ENCODE measurements at places on chromosomes 6 and 20.

- no peak for DNase-seq
These were observed 272.2 kb upstream of the FOXQ1 start for GRCh38 chr6:1039746-1040145.

GRCh38 chr6:46407246-46407645 lies 84.0 kb downstream of the RCAN2 start:
- DNase-seq, result no peak

DNA sequence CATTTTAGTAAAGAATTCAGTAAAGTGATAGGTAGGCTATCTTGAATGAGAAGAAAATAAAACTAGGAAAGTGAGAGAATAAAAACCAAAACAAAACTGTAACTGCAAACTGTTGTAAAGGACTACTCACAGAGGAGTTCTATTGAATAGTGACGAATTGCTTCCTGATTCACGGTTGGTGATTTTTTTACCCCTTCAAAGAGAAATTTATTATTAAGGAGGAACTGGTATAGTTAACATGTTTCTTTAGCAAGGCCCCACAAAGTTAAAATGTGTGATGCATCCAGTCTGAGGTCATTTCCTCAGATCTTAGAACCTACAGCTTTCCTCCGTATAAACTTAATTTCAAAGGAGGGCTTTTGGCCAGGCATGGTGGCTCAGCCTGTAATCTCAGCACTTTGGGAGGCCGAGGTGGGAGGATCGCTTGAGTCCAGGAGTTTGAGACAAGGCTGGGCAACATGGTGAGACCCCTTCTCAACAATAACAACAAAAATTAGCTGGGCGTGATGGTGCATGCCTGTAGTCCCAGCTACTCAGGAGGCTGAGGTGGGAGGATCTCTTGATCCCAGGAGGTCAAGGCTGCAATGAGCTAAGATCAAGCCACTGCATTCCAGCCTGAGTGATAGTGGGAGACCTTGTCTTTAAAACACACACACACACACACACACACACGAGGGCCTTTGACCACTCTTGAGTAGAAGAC lies 8.3 kb downstream of the PRDM1 start:
- DNase-seq, result no peak

DNA sequence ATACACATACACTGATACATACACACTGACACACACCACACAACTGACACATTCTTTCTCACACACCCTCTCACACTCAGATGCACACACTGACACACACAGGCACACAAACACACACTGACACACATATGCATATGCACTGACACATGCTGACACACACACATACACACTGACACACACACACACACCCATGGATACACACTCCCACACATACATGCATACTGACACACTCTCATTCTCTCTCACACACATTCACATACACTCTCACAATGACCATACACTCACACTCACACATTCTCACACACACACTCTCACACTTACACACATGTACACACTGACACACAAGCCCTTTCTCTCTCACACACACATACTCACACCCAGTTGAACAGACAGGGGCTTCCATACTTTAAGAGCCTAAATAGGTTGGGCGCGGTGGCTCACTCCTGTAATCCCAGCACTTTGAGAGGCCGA lies 236.4 kb downstream of the LRFN2 start:
- no peak for DNase-seq

DNA sequence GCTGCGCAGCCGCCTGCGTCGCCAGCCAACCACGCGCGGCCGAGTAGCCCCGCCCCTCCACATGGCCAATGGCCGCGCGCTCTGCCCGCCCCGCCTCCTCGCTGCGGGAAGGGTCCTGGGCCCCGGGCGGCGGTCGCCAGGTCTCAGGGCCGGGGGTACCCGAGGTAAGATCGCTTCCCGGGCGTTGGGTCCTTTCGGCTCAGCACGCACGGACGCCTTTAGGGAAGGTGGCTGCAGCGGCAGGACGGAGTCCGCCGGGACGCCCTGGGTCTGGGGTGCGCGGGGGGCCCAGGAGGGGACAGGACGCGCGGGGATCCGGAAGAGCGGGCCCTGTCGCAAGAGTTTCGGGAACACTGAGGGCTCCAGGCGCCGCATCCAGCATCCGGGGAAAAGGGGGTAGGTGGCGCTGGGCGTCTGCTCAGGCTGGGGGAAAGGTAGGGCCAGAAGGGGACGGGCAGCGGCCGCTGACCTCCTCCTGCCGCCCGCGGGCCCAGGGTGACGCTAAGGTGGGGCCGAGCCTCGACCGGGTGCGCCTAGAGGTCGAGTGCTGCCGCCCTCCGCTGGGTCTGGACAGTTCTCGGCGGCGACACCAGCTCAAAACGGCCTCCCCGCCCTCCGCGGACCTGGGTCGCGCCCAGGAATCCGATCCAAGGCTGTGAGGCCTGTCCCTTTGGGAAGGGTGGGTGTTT lies at the start of gene MAVS:
Gene MAVS, plus strand, starts transcription at position 95 of the 689 bp plus-strand sequence. CDS start 7,791 bp downstream, outside the sequence.
- peak; percentile 69 for DNase-seq

GRCh38 chr20:47524015-47524784 lies 22.5 kb downstream of the NCOA3 start:
- DNase-seq, result no peak

- no peak for DNase-seq
These were observed 19.3 kb downstream of the ABCF1 start for GRCh38 chr6:30590509-30590908.

- no peak for DNase-seq
These were observed 44.0 kb downstream of the TOX2 start for GRCh38 chr20:43958626-43959025.

DNA sequence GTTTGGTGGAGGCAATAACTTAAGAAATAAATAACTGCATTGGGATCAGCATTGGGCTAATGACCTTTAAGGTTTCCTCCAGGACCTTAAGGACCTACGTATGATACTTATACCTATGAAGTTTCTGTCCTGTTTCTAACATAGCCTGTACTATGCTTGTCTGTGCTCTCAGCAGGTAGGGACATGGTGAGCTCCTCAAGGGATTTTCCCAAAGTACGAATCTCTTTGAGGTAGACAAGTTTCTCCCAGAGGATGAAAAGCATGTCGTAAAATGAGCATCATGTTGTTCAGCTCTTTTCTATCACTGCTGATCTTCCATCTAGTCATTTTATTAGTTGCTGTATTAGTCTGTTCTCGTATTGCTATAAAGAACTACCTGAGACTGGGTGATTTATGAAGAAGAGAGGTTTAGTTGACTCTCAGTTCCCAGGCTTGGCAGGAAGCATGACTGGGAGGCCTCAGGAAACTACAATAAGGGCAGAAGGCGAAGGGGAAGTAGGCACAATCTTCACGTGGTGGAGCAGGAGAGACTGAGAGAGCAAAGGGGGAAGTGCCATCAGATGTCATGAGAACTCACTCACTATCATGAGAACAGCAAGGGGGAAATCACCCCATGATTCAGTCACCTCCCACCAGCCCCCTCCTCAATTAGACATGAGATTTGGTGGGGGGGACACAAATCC lies 77.8 kb upstream of the TGM3 start:
- peak; percentile 28 for DNase-seq

- no peak for DNase-seq
These were observed 3.9 kb upstream of the MRGBP start for GRCh38 chr20:62792182-62792939.

GRCh38 chr6:137489046-137490005 lies 4.9 kb downstream of the OLIG3 start:
- DNase-seq, result no peak

DNA sequence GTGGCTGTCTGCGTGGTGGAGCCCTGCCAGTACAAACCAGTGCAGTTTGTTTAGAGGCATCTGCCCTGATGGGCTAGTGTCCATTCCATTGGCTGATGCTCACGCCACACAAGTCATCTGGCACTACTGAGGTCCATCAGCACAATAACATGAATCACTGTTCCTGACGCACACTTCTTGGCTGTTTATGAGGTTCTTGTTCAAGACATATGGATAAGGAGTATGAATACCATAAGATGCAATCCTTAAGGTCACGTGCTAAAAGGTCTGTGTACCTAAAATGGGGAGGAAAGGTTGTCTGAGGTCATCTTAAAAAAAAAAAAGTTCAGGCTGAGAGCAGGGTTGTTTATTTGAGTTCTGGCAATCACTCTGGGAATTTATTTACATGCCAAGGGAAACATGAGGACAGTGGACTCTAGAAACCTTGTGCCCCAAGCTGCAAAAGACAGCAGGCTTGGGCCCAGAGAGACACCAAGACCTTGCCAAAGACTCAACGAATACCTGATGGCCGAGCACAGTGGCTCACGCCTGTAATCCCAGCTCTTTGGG lies 54.1 kb upstream of the SHLD1 start:
- no peak for DNase-seq

GRCh38 chr6:38573801-38574395 lies 65.8 kb downstream of the BTBD9 start:
- DNase-seq, result no peak

- no peak for DNase-seq
These were observed 50.7 kb downstream of the DSTN start for GRCh38 chr20:17620371-17621228.

GRCh38 chr6:161161889-161162624 lies 111.8 kb downstream of the AGPAT4 start:
- DNase-seq, result no peak

GRCh38 chr20:48286601-48287000 lies 501.3 kb upstream of the SULF2 start:
- no peak for DNase-seq

DNA sequence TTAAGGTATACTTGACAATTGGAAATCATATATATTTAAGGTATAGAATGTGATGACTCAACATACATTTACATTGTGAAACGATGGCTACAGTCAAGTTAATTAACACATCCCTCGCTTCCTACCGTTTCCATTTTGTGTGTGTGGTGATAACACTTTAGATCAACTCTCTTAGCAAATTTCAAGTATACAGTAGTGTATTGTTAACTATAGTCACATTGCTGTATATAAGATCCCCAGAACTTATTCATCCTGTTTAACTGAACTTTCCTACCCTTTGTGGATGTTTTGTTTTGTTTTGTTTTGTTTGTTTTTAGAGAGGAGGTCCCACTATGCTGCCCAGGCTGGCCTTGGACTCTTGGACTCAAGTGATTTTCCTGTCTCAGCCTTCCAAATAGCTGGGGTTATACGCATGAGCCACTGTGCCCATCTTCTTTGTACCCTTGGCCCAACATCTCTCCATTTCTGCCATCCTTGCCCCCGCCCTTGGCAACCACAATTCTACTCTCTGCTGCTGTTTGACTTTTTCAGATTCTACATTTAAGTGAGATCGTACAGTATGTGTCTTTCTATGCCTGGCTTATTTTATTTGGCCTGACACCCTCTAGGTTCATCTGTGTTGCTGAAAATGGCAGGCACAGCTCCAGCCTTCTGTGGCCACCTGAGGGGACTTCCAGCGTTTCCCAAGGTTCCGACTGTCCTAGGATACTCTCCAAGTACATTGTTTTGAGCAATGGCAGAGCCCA lies 90.5 kb upstream of the SNX9 start:
- no peak for DNase-seq

GRCh38 chr6:134436281-134436815 lies 118.4 kb upstream of the SGK1 start:
- peak; percentile 48 for DNase-seq

GRCh38 chr6:71460933-71461332 lies 172.3 kb downstream of the OGFRL1 start:
- no peak for DNase-seq

GRCh38 chr6:68226460-68226859 lies 408.6 kb upstream of the ADGRB3 start:
- no peak for DNase-seq

GRCh38 chr6:72861935-72862432 lies 240.1 kb downstream of the KCNQ5 start:
- no peak for DNase-seq

- no peak for DNase-seq
These were observed 12.8 kb downstream of the HMGCLL1 start for GRCh38 chr6:55566036-55566710.

GRCh38 chr6:37638414-37639341 lies 59.0 kb downstream of the MDGA1 start:
- DNase-seq, result no peak

GRCh38 chr6:155188707-155189496 lies 74.9 kb upstream of the CLDN20 start:
- no peak for DNase-seq

- no peak for DNase-seq
These were observed 79.7 kb downstream of the SYNJ2 start for GRCh38 chr6:158061361-158061708.

GRCh38 chr6:96537726-96538125 lies 16.1 kb downstream of the UFL1 start:
- no peak for DNase-seq

GRCh38 chr20:10519361-10520046 lies 84.4 kb downstream of the SLX4IP start:
- no peak for DNase-seq

DNA sequence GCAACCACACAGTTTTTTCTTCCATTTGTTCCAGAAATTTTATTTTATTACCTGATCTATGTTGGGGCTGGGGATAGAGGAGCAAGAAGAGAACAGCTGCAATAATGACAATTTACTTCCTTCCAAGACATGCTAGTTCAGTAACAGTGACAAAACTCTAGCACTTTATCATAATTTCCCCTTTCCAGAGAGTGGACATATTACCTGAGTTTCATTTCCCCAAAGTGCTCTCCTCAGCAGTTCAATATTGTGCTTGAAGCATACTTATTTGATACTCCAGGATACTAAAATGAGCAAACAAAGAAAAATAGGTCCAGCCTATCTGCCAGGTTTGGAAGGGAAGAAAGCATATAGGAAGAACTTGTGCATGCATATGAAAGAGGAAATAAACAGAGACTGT lies 157.7 kb downstream of the ID4 start:
- DNase-seq, result no peak

- DNase-seq, result no peak
These were observed 132.1 kb upstream of the FAM184A start for GRCh38 chr6:119210596-119210995.

DNA sequence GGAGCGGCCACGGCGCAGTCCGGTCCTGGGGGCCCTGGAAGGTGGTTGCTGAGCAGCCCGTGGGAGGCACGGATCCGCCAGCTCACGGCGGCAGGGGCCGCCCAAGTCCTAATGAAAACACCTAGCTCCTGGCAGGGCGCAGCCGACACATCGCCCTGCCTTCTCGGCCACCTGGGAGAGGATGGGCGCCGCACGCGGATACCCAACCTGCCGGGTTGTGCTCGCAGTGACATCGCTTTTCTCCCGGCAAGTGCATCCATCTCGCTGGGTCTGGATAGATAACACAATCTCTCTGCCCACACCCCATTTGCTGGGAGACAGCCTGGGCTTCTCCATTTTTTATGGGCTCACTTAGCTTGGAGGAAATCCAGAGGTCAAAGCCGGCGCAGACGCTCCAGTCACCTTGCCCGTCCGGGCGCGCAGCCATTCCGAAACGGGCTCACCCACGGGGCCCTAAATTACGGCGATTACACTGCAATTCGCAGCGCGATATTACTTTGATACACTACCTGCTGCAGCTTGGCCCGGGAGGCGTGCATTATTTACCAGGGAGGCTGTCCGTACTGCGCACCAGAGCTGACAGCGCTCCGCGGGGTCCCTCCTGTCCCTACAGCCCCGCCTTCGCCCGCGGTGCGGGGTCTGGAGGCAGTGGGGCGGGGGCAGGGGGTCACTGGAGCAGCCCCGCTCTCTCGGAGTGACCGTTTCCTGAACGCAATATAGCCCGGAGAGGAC lies 36.2 kb upstream of the CCDC167 start:
- no peak for DNase-seq
